Myocyte (in vitro differentiated cells): ENCODE measurements at places on chromosomes 11 and 22. TPM values are rescaled to one million over a fixed set of nuclear protein-coding genes. Genes with fewer than 3 reads are reported as not detected.

GRCh38 chr22:39474351-39475111 lies 17.7 kb downstream of the MGAT3 start:
- DNase-seq = no peak

DNA sequence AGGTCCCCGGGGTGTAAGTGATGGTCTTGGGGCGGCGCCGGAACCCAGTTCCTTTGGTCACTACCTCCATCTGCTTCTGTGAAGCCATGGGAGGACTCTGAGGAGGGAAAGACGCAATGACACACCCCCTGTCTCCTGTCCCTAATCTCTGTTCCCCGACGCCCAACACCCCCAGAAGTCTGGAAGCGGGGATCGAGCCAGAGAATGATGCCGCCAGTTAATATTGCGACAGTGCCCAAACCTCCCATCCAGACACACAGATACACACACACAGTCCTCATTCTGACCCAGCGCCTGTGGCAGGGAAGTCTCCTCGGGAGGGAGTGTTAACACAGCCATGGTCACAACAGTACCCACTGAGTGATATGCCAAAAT lies 352 bp downstream of the C22orf23 start:
- no peak for DNase-seq

Gene PGR
- not detected in 2 replicates for total RNA-seq

DNA sequence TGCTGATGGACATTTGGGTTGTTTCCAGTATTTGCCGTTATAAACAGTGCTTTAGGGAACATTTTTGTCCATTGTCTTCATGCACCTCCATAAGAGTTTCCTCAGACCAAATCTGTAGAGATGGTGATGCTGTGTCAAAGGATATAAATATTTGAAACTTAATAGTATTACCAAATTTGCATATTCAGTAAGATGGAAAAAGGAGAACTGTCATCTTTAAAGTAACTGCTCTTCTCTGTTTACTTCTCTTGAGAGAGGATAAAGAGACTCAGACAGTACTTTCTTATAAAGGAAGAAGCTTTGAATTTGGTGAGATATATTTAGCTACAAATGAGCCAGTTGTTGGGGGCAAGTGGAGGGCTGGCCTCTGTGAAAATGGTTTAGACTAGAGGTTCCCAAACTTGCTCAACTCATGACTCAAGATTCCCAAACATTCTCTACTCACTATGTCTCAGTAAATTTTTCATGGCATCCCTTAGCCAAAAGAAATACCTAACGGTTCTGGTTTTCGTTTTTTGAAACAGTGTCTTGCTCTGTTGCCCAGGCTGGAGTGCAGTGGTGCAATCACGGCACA lies 26.2 kb downstream of the SHISA8 start:
- DNase-seq = no peak

Gene CRYBB3
- total RNA-seq = not detected in 2 replicates

Gene MMP11
- 51.5 and 67.7 TPM in 2 replicates for total RNA-seq

DNA sequence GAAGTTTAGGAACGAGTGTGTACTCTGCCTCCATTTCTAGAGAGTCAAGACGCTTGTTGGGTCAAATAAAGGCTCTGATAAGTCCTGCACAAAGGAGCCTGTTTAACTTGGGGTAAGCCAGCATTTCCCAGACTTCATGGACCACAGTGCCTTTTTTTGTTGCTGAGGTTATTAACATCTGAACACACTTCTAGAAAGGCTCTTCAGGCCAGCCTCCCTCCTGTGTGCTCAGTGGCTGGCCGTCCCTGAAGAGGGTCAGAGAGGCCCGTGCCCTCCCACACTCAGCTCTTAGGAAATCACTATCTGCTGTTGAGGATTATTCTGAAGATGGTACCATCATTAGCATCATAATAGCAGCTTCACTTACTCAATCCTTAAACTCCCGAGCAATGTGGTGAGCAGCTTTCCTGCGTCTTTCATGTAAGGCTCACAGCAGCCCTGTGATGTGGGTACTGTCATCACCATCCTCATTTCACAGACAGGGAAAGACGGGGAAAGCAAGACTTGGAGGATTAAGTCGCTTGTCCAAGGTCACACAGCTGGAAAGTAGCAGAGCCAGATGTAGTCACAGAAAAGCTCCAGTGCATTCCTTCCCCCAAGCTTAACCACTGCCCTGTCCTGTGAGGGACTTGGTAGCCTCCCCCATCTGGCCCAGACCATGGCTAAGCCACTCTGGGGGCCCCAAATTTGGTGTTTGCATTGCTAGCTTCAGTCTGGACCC lies 71.3 kb downstream of the TSPAN18 start:
- DNase-seq = no peak

Gene NPAT
- 10.2 and 12.3 TPM in 2 replicates for total RNA-seq

Gene NTM
- 41.5 and 49.2 TPM in 2 replicates for total RNA-seq

GRCh38 chr22:47171441-47172221 lies 409.2 kb downstream of the TBC1D22A start:
- DNase-seq = no peak

DNA sequence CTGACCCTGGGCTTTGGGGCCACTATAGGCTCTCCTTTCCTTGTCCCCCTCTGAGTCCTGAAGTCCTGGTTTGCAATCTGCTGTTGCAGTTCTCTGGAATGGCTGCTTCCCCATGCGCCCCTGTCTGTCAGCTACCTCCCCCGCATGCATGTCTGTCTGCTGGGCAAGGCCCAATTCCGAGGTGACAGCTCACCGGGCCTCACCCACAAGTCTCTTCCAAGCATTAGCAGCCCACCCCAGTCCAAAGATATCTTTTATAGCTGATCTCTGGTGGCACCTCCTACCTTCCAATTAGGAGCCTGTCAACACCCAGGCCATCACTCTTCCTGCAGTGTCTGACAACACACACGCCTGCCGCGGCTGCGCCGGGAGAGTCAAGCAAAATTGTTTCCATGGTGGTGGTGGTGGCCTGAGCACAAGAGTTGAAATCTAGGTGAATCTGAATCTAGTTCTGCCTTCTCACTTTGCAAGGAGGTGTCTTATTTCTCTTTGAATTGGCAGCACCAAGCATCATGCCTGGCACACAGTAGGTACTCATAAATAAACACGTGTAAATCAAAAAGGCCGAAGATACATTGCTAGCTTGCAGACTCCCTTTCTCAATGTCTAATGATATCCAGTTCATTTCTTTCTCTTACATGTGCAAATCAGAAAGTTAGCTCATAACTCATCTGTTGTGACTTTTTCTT lies 1.2 kb upstream of the LMO2 start:
- peak; percentile 33 for DNase-seq

DNA sequence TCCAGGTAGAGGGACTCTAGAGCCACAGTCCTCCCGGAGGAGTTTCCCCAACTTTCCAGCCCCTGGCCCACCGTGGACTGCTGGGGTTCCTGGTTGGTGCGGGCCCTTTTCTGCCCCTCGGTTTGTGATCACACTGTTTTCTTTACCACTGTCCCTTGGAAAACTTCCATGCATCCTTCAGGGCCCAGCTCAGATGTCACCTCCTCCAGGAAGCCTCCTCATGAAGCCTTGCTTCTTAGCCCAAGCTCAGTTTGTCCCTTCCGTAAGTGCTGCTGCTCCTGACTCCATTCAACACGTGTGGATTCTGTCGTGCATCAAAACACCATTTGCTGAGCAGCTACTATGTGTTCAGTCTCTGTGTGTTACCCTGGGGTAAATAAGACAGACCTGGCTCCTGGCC lies 15.9 kb upstream of the TPCN2 start:
- no peak for DNase-seq

Gene OR56A1
- total RNA-seq = 0.05 TPM in 1 of 2 replicates, not detected in the other

GRCh38 chr11:32658639-32659406 lies 75.2 kb downstream of the EIF3M start:
- DNase-seq = no peak

Gene CARD16
- not detected in 2 replicates for total RNA-seq

Gene CD3D
- total RNA-seq = not detected in 2 replicates

Gene MRPL17
- 48.7 and 88.0 TPM in 2 replicates for total RNA-seq

DNA sequence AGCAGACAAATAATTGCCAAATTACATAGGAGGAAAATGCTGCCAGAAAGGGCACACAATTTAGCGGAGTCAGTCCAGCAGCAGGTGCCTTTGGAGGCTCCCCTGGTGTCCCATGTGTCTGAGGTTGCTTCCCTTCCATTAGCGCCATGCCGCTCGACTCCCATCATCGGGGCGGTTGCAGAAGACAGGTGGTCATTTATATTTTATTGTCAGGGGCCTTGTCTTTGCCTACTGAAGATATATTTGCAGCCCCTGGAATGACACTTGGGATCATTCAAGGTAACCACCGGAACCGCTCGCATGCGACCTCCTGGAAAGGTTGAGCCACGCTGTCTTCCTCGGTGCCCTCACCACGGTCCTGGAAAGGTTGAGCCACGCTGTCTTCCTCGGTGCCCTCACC lies 298.3 kb downstream of the TBC1D22A start:
- DNase-seq = no peak

- no peak for DNase-seq
These were observed 123.3 kb upstream of the LUZP2 start for GRCh38 chr11:24373516-24373915.

DNA sequence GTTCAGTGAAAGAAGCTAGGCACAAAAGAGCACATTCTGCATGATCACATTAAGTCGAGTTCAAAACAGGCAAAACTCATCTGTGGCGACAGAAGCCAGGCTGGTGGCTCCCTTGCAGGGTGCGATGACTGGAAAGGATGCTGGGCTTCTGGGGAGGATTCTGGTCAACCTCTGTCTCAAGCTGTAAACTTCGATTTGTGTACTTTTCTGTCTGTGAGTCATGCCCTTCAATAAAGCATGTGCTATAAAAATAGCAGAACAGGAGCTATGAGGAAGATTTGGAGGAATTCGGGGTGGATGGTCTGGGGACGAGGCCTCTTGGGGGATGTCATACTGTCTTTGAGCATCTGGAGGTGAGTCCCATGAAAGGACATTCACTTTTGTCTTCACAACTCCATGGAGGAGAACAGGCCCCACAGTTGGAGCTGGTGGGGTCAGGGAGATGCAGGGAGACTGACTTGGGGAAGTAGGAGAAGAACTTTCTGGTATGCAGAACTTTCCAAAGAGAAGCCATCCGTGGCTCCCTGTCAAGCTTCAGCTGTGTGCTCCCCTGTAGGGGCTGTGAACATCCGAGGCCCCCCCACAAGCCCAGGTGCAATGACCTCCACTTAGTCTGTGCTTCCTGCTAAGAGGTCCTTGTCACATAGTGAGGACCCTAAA lies 77.8 kb upstream of the LINC01488 start:
- DNase-seq = no peak

GRCh38 chr11:128302425-128303186 lies 284.8 kb downstream of the ETS1 start:
- peak; percentile 27 for DNase-seq

Gene DEFB131B
- total RNA-seq = not detected in 2 replicates

Gene KLHL35
- 2.6 and 4.6 TPM in 2 replicates for total RNA-seq

Gene CDKN1C
- total RNA-seq = 274 and 533 TPM in 2 replicates

Gene OR2AG2
- not detected in 2 replicates for total RNA-seq

GRCh38 chr11:9120664-9121468 lies 29.5 kb upstream of the SCUBE2 start:
- DNase-seq = peak; percentile 70

Gene OR4A16
- not detected in 2 replicates for total RNA-seq

GRCh38 chr22:36334081-36334820 lies 53.5 kb downstream of the MYH9 start:
- no peak for DNase-seq

Gene ARHGAP32
- 10.2 and 10.4 TPM in 2 replicates for total RNA-seq

Gene DCHS1
- total RNA-seq = 0.73 and 0.78 TPM in 2 replicates

DNA sequence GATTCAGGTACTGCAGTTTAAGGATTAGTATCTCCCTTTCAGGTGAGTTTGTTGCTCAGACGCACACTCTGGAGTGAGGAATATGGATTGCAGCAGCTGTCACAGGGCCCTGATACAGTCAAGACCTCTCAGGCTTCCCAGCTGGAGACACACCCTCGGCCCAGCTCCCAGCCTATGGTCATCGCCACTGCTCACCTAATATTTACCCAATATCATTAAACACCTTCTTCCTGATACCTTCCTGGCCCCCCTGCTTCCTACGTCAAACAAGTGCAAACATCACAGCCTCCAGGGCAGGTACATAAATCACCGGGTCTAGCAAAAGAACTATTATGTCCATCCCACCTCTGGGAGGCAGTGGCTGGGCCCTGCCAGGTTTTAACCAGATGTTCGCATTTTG lies 213.3 kb downstream of the MN1 start:
- DNase-seq = no peak

Gene USP2
- 10.0 and 18.4 TPM in 2 replicates for total RNA-seq

GRCh38 chr22:42645341-42645937 lies 3.8 kb downstream of the CYB5R3 start:
- peak; percentile 75 for DNase-seq

GRCh38 chr11:133467686-133468085 lies 64.6 kb downstream of the OPCML start:
- DNase-seq = no peak

DNA sequence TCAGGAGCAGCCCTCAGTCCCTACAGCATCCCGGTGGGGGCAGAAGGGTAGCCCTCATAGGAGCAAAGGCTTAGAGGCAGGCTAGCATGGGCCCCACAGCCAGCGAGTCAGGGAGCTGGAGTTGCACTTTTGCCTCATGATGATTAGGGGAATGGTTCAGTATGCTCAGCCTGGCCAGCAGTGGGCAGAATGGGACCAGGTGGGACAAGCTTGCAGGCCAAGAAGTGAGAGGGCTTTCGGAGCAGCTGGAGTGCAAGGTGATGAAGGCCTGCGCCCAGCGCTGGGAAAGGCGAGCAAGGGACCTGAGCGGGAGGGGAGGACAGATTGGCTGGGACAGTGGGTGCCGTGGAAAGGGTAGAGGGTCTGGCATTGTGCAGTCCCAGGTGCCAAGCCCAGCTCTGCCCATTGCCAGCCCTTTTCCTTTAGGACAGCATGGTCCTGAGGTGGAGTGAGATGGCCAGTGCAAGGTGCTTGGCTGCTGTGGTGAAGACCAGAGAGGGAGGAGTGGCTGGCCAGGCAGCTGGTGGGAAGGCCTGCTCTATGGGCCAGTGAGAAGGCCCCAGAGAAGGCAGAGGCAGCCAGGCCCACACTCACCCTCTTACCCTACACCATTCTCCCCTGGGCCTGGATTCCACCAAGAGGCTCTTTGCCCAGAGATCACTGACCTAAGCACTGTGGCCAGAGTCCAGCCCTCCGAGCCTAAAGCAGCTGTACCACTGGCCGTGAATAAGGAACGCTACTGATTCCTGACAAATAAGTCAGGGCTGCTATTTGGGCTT lies 47.9 kb upstream of the SUSD2 start:
- peak; percentile 24 for DNase-seq

Gene KRTAP5-8
- total RNA-seq = 0.21 TPM in 1 of 2 replicates, not detected in the other

GRCh38 chr11:60951904-60952741 lies at the start of gene SLC15A3:
Gene SLC15A3, minus strand, starts transcription at chr11:60952176. Its CDS starts 625 bp downstream, at chr11:60951551.
- DNase-seq = peak; percentile 51

DNA sequence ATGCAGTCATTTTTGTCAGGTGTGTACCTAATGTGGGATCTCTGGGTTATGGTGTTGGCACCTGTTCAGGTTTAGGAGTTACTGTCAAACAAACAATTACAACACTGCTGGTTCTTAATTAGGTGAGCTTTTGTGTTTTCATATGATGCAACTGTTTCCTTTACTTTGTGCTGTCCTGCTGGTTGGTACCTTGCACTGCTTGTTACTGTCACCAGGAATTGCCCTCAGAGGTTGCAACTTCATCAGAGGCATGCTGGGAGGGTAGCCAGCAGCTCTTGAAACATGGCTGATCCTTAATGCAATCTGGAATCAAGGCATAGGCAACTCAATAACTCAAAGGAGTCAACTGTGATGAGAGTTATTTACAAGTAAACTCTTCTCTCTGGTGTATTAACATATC lies 400.3 kb downstream of the MIAT start:
- no peak for DNase-seq

GRCh38 chr11:115247361-115247760 lies 256.9 kb downstream of the CADM1 start:
- no peak for DNase-seq

GRCh38 chr22:42676059-42676607 lies 26.9 kb upstream of the CYB5R3 start:
- peak; percentile 43 for DNase-seq
